ENCODE measurements at places on chromosomes 12 and 14. TPM values are rescaled to one million over a fixed set of nuclear protein-coding genes. Genes with fewer than 3 reads are reported as not detected.

Gene RPGRIP1
- total RNA-seq, result 0.28 TPM

GRCh38 chr12:116590561-116590960 is 31.4 kb downstream of the MAP1LC3B2 start:
- no peak for DNase-seq

DNA sequence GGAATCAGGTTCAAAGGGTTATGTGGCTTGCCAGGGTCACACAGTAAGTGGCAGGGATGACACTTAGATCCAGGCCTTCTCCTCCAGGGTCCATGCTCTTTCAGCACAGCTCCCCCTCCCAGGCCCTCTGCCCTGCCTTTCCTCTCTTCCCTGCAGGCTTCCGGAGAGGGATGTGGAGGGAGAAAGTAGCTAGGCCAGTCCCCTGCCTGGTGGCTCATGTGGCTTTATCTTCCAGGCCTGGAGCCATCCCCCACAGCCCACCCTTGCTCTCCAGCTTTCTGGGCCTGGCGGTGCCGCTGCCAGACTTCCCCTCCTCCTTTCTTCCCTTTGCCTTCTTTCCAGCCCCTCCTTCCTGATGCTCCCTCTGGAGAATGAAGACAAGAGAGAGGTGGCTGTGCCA is 1.7 kb downstream of the PSMB11 start:
- no peak for DNase-seq

- no peak for DNase-seq
Measured at GRCh38 chr12:7128681-7129286, at the start of gene RBP5. Gene RBP5 (minus strand): TSS chr12:7128889. CDS start chr12:7128775, 114 bp downstream.

Gene MGAT4C
- not detected for total RNA-seq

DNA sequence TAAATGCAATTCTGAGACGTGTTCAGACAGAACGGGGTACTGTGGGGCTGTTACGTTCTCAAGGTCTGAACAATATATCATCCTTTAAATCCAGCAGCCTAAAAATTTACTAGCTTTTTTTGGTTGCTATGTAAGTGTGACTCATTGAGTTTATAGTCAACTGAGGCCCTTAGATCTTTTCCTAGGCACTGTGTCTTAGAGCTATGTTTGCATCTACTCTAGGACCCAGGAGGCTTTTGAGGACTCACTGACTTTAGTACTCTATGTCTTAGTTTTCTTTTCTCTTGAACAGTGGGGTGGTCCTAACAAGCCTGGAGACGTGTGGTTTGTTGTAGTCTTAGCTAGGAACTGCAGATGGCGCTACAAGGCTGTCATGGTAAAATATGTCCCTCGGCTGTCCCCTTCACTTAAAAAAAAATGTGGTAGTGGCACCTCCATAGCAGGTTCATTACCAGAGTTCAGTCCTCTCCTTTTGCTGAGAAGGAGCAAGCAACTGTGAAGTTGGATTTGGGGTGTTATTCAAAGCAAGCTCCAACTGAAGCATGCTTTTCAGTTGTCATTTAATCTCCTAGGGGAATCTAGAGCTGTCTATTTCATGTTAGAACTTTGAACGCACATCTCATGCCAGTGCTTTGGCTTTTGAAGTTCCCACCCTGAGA is 8.7 kb upstream of the SPATS2 start:
- no peak for DNase-seq

DNA sequence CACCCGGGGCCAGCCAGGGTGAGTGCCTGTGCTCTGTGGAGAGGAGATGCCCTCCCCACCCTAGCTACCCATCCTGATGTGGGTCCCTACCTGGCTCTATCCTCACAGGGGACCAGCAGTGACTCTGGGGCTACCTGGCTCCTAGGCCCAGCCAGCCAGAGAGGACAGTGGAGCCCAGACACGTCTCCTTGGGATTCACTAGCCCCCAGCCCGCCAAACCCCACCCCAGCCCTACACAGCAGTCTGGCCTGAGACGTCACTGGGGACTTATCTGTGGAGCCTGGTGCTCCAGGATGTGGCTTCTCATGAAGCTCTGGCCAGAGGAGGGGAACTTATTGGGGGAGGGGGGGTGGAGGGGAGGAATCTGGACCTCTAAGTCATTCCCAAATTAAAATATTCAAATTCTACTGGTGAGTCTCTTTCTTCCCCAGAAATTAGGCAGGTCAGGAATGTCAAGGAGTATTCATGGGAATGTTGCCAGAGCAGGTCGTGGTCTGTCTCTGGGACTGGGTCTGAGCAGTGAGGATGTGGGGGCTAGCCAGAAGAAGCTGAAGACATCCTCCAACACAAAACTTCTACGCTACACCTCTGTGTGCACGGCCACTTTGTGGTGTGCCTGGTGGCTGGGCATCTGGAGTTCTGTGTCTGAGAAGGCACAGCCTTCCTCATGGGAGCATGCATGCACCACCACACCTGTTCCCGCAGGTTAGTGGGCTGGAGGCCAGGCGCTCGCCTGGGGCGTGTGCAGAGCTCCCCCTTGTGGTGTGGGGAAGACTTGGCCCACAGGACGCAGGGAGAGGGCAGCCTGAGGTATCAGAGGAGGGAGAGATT is 2.7 kb downstream of the CMTM5 start:
- peak; percentile 36 for DNase-seq

DNA sequence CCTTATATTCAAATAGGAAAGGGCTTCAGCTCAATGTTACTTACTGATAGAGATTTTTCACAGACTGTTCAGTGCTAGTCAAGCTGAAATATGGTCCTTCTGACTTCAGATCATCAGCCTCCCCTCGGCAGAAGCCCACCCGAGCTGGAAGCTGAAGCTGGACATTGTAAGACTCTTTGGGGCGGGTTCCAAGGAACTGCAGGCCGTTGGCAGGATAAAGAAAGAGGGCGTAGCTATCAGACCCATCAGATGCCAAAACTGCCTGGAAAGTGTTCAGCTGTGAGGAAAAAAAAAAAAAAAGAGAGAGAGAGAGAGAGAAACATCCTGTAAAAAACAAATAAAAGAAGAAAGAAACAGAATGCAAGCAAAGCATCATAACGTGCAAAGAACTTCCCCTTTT is 8.8 kb downstream of the NID2 start:
- DNase-seq, result no peak

- no peak for DNase-seq
Measured at GRCh38 chr12:85424581-85425348, 144.7 kb downstream of the ALX1 start.

Gene C12orf50
- total RNA-seq, result not detected

DNA sequence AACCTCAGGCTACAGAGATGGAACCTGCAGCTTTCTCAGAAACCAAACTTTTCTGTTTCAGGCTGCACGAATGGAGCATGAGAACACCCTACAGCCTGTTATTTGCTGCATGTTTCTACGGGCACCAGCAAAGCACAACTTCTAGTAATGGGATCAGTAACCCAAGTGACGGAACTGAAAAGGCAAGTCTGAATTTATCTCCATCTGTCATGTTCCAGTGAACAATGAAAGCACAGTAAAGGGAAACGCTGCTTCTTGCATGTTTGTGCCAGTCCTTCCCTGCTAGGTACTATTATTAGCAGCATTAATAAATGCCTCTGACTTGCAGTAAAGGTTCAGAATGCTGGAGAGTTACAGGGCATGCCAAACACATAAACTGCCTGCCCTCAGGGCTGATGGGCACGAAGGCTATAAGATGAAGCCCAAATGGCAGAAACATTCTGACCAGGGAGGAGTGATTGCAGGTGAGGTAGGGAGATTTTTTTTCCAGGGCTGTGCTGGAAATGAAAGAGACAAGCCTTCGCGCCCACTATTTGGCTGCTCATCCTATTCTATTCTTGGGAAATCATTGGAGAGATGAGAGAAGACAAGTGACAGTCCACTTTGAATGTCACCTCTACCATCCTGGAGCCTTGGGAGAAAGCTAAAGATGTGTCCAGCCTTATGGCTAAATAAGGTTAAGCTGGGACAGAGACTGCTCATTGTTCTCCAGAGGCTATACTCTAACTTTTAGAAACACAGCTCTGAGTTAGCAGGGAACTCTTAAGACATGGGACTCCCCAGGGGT is 100.4 kb upstream of the PLXNC1 start:
- no peak for DNase-seq

- DNase-seq, result no peak
Measured at GRCh38 chr14:24310646-24311604, at the start of gene LTB4R. Gene LTB4R (plus strand): TSS chr14:24311502. CDS start chr14:24315652, 4,150 bp downstream.

Gene KRT72
- not detected for total RNA-seq

Gene CMAS
- 24.3 TPM for total RNA-seq

DNA sequence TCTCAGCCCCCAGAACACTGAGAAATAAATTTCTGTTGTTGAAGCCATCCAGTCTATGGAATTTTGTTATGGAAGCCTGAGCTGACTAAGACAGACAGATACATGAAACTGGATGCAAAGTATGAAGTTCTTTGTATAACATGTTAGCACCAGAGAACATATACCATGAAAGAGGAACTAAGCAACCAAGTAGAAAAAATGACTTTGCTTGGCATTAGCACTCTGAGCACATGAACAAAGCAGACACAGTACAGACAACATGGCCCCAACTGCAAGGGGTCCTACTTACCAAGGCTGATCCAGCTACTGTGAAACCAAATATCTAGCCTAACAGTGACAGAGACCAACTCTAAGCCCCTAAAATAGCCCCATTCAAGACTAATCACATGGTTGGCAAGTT is 13.8 kb downstream of the EXOC5 start:
- DNase-seq, result no peak

- no peak for DNase-seq
Measured at GRCh38 chr14:25048170-25049016, 1.6 kb downstream of the STXBP6 start.

DNA sequence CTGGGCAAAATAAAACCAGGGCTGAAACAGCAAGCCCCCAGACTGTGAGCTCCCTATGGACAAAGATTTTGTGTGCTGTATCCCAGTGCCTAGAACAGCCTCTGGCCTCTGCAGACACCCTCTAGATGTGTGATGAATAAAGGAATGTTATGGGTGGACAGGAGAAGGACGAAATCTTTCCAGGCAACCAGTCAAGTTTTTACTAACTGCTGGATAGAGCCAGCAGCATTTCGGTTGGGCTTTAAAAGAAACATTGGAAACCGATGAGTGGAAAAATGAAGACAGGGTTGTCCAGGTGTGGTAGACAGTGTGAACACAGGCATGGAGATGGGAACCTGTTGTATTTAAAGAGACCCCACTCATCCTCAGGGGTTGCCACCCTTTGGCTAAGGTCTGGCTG is 4.0 kb downstream of the CHGA start:
- no peak for DNase-seq
